ENCODE measurements at places on chromosomes 7 and 10.

DNA sequence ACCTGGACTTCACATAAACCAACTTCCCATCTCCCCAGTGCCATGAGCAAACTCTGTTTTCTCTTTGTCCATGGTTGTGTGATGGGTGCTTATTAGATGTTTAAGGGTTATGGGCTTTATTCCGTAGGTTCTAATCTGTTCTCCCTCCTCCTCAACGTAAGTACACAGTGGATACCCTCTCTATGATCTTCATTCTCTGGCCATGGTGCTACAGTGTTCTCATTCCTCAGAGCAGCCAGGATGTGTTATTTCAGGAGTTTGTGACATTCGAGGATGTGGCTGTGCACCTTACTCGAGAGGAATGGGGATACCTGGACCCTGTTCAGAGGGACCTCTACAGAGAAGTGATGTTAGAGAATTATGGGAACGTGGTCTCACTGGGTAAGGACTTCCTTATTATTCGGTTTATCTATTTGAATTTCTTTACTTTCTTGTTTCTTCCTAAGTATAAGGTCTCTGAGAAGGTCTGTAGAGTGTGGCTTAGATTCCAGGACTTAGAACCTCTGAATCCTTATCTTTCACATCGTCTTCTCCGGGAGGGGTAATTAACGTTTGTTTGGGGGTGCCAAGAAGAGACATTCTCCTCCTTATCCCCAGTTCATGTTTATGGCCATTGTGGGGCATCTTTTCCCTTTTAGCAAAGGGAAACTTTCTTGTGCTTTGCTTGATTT is 3.8 kb downstream of the ZNF655 start:
- H3K27me3 ChIP-seq: no peaks in the 10 kb centered on the region
- H3K4me3 ChIP-seq: no peak overlapping the region
- H3K4me1 ChIP-seq: peaks cover 48% of the 10 kb centered on the region
- no peak for DNase-seq
- peak overlapping the region; percentile 74 for H3K27ac ChIP-seq

GRCh38 chr10:19164461-19164860 is 115.9 kb downstream of the MALRD1 start:
- DNase-seq: no peak
- no peak overlapping the region for H3K27ac ChIP-seq
- H3K4me3 ChIP-seq: no peak overlapping the region

GRCh38 chr10:107653832-107654287 is 489.4 kb upstream of the SORCS1 start:
- peak overlapping the region; percentile 32 for H3K4me3 ChIP-seq
- H3K4me1 ChIP-seq: no peaks in the 10 kb centered on the region
- no peak for DNase-seq
- H3K27me3 ChIP-seq: no peaks in the 10 kb centered on the region
- no peaks in the 10 kb centered on the region for H3K36me3 ChIP-seq

- no peak overlapping the region for H3K4me3 ChIP-seq
- peak overlapping the region; percentile 13 for H3K27ac ChIP-seq
- peaks cover 3% of the 10 kb centered on the region for H3K4me1 ChIP-seq
- H3K36me3 ChIP-seq: no peaks in the 10 kb centered on the region
- no peaks in the 10 kb centered on the region for H3K27me3 ChIP-seq
Measured at GRCh38 chr7:85554236-85555178, 367.7 kb upstream of the SEMA3D start.

DNA sequence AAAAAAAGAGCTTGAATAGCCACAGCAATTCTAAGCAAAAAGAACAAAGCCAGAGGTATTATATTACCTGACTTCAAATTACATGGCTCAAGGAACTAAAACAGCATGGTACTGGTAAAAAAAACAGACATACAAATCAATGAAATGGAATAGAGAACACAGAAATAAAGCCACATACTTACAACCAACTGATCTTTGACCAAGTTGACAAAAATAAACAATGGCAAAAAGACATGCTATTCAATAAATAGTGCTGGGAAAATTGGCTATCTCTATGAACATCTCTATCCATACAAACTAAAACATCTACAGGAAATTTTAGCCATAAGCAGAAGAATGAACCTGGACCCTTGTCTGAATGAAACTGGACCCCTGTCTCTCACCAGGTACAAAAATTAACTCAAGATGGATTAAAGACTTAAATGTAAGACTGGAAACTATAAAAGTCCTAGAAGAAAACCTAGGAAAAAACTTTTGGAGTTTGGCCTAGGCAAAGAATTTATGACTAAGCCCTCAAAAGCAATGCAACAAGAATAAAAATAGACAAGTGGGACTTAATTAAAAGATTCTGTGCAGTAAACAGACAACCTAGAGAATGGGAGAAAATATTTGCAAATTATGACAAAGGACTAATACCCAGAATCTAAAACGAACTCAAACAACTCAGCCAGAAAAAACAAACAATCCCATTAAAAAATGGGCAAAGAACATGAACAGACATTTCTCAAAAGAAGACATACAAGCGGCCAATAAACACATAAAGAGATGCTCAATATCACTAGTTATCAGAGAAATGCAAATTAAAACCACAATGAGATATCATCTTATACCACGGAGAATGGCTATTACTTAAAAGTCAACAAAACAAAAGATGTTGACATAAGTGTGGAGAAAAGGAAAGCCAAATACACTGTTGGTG is 72.8 kb upstream of the DDC start:
- H3K27ac ChIP-seq: no peak overlapping the region
- no peak overlapping the region for H3K4me3 ChIP-seq
- no peaks in the 10 kb centered on the region for H3K27me3 ChIP-seq

DNA sequence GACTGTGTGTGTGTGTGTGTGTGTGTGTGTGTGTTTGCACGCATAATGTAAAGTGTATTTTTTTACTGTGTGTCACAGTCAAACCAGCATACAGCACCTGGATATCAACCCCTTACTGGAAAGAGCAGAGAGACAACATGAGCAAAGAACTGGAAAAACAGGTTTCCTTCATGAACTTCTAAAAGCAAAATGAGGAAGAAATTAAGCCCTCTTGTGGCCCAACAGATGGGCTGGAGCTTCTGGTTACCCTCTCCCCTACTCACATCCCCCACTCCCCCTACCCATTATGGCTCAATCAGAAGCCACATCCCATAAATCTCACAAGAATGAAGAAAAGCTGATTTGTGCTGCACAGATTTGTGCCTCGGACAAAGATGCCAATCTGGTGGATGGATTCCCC is 36.2 kb downstream of the PDE1C start:
- H3K27me3 ChIP-seq: no peaks in the 10 kb centered on the region
- DNase-seq: no peak
- H3K27ac ChIP-seq: no peak overlapping the region
- no peaks in the 10 kb centered on the region for H3K4me1 ChIP-seq
- no peaks in the 10 kb centered on the region for H3K36me3 ChIP-seq
- H3K4me3 ChIP-seq: no peak overlapping the region

- H3K27me3 ChIP-seq: no peaks in the 10 kb centered on the region
- no peak overlapping the region for H3K27ac ChIP-seq
- H3K4me3 ChIP-seq: no peak overlapping the region
- H3K4me1 ChIP-seq: no peaks in the 10 kb centered on the region
Measured at GRCh38 chr10:20257422-20257821, 441.2 kb downstream of the PLXDC2 start.

- no peak overlapping the region for H3K27ac ChIP-seq
- no peak for DNase-seq
- H3K4me1 ChIP-seq: peaks cover 44% of the 10 kb centered on the region
Measured at GRCh38 chr10:114626841-114627240, 31.2 kb downstream of the ABLIM1 start.

DNA sequence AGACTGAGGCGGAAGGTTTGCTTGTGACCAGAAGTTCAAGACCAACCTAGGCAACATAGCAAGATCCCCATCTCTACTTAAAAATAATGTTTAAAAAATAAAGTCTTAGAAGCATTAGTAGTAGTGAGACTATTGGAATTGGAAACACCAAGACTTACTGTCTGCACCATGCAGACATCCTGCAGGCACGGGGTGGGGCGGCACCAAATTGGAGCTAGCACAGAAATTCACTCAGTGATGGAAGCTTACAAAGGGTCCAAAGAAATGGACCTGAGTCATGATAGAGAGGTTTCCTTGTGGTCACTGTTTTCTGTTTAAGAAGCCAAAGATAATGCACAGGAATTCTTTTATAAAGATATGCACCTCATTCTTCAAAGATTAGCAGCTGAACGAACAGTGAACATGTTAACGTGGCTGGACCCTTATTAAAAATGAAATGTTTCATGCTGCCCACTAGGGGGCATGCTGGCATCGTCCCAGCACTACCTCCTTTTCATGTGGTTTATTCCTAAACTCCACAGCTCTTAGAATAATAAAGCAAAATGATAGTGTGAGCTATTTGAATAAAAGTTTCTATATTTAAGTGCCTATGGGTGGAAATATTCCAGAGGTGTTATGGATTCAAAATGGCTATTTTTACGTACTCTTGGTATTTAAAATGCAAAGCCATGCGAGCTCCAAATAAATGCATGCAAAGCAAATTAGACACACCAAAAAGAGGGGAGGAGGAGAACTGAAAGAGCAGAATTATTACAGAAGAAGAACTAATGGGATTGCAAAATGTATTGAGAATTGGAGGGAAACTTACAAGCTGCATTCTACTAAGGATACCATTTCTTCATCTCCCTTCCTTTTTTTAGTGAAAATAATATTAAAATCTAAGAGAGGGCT is 28.6 kb downstream of the PDSS1 start:
- peaks cover 3% of the 10 kb centered on the region for H3K4me1 ChIP-seq
- peaks cover 24% of the 10 kb centered on the region for H3K36me3 ChIP-seq
- DNase-seq: no peak
- H3K27me3 ChIP-seq: no peaks in the 10 kb centered on the region

- no peak overlapping the region for H3K27ac ChIP-seq
- H3K27me3 ChIP-seq: peaks cover 4% of the 10 kb centered on the region
- H3K4me3 ChIP-seq: no peak overlapping the region
- no peak for DNase-seq
- H3K36me3 ChIP-seq: no peaks in the 10 kb centered on the region
- no peaks in the 10 kb centered on the region for H3K4me1 ChIP-seq
Measured at GRCh38 chr10:1575481-1576244, 161.7 kb downstream of the ADARB2 start.

GRCh38 chr10:126334272-126334671 is 54.0 kb downstream of the ADAM12 start:
- no peaks in the 10 kb centered on the region for H3K4me1 ChIP-seq
- H3K4me3 ChIP-seq: no peak overlapping the region
- no peak overlapping the region for H3K27ac ChIP-seq
- no peaks in the 10 kb centered on the region for H3K36me3 ChIP-seq
- no peak for DNase-seq

DNA sequence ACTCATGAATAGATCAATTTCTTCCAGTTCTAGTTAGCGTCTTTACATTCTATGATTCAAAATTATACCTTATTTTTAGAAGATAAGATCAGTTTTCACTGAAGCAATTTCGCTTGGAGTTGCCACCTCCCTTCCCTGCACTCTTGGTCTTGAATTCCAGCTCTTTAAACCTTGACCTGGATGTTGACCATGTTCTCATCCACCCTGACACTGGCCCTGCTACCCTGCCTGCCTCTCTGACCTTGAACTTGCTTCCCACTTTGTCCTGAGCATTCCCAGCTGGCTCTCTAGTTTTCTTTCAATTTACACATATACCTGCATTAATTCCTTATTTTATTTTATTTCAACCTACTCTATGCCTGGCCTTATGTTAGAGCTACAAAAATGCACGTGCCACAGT is 274.9 kb upstream of the IGFBP3 start:
- H3K27ac ChIP-seq: no peak overlapping the region
- DNase-seq: no peak
- no peaks in the 10 kb centered on the region for H3K27me3 ChIP-seq
- H3K4me3 ChIP-seq: no peak overlapping the region

DNA sequence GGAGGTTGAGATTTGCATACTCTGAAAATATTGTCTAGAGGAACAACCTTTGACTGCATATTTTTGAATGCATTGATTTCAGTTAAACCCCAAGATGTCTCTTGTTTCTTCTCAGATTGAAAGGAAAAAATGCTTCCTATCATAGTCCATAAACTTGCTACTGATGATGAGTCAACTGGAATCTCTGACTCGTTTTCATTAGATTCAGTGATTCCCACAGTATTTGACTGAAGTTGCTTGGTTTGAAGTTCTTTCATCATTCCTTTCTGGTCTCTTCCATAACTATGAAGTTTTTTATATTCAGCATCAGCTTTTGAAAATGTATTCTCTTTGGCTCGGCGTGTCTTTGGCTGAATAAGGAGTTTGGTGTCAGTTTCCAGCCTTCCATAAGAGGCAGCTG is 10.7 kb downstream of the PEX1 start:
- H3K4me3 ChIP-seq: no peak overlapping the region
- H3K36me3 ChIP-seq: peaks cover 53% of the 10 kb centered on the region
- no peak overlapping the region for H3K27ac ChIP-seq
- DNase-seq: no peak

DNA sequence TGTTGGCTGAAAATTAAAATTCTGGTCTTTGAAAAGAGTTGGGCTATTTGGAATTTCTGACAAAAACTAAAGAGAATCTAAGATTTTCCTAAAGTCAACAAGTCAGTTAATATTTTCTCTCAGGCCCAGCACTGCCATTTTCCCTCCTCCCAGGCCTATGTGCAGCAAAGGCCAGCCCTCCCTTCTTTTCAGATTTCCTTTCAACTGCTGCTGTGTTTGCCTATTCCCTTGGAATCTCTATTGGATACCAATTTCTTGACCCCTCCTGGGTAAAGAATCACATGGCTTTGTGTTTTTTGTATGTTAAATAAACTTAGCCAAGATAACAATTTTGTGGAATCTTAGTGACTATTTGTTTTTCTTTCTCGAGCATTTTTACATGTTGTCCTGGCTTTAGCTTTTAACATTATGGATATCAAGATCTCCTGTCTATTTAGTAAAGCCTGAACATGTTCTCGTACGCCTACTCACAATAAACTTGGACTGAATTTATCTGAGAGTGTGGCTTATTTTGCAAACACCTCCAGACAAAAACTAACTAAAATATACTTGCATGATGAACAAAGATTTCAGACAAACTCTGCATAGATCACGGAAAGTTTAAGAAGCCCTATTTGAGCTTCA is 19.9 kb downstream of the MACC1 start:
- H3K27ac ChIP-seq: no peak overlapping the region
- no peaks in the 10 kb centered on the region for H3K36me3 ChIP-seq
- no peak overlapping the region for H3K4me3 ChIP-seq
- DNase-seq: no peak
- peaks cover 15% of the 10 kb centered on the region for H3K4me1 ChIP-seq

- H3K4me1 ChIP-seq: peaks cover 66% of the 10 kb centered on the region
- DNase-seq: no peak
- H3K36me3 ChIP-seq: no peaks in the 10 kb centered on the region
- peak overlapping the region; percentile 89 for H3K27ac ChIP-seq
- no peak overlapping the region for H3K4me3 ChIP-seq
Measured at GRCh38 chr10:3471472-3471871, 298.9 kb upstream of the PITRM1 start.

- H3K27ac ChIP-seq: no peak overlapping the region
- H3K27me3 ChIP-seq: no peaks in the 10 kb centered on the region
- H3K36me3 ChIP-seq: no peaks in the 10 kb centered on the region
- no peak for DNase-seq
Measured at GRCh38 chr7:87635921-87636320, 7.7 kb downstream of the RUNDC3B start.

DNA sequence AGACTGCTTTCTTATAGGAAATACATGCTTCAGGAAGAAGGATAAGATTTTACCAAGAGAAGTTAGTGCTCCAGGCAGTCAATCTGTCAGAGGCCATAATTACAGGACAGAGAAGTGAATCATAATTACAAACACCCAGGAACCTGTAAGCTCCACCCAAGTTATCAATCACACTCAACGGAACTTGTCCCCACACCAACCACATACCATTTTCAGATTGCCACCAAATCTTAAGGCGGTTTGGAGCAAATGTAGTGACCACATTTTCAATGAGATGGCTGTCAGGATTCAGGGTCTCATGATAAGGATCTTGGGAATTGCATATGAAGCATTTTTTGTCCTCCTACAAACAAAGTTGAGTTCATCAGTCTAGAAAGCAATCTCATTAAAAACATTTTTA is 4.8 kb downstream of the LAMB1 start:
- no peak overlapping the region for H3K27ac ChIP-seq
- H3K4me1 ChIP-seq: peaks cover 39% of the 10 kb centered on the region
- no peak overlapping the region for H3K4me3 ChIP-seq
